Germinal center (tissue), 1 donor: ENCODE measurements at places on chromosomes 6 and 20.

DNA sequence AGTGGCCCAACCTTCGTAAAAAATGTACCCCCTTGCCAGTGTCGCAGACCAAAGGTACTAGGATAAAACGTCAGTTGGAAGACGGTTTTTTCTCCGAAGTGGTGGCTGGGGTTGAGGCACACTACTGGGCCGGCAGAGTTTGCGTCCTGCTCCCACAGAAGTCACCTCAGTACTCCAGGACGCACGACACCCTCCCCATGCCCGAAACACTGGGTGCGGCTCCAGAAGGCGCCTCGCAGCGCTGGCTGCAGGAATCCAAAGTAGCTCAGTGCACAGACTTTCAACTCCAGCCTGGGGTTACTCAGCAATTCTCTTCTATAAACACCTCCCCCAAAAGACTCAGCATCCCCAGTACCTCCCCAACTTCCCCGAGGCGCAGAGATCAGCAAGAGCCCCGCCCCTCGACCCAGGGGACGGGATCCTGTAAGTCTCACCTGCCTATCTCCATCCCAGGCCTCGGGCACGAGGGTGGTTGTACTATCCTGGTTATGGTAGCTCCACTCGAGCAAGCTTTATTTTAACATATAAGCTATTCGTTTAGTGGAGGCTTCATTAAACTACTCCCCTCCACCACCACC is 88.2 kb downstream of the ZFP64 start:
- peak; percentile 14 for DNase-seq

DNA sequence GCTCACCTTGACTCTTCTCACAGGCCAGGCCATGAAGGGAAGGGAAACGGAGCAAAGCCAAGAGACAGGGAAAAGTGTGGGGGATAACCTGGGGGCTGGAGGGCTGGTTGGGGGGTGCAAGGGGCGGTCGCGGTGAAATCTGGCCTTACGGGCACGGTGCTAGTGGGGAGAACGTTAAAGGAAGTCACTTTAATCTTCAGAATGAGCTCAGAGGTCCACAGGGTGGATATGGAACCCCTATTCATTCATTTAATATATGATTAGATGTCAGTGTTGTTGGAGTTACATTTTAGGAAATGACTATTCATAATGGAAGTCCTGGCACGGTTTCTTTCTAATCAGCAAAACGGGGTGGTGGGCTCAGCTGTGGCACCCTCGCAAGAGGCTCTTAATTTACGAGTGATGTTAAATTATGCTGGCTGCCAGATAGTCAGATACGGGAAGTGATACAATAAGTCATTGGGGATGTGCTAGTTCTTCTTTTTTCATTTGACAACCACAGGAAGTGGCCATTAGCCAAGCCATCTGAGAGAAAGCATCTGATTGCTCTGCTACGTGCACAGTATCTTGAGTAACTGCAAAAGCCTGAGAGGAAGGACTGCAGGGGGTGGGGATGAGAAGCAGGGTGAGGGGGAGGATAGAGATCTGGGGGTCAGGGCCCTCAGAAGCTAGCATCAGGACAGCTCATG is 253.0 kb downstream of the QKI start:
- peak; percentile 82 for DNase-seq

DNA sequence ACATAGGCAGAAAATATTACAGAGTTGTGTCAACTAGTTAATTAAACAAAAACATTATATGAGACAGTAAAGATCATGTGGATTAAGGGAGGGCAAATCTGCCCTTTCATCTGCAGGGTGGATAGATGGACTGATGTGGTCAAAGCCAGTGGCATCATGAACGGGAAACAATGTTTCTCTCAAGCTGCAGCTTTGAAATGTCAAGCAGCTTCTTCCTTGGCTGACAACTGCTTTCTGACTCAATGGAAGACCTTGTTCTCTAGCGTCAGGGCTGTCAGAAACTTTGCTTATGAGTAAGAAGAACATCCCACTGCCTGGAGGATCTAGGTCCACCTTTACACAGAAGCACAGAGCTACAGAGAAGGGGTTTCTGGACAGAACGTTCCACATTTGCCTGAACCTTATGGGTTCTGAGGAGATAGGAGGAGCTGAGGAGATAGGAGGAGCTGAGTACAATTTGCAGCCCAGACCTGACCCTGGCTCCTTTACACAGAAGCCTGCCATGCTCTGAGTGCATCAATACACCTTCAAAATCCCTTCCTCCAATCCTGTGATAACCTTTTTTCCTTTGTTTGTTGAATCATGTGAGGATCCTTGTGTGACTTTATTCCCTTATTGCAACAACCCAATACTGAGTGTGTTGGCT is 6.1 kb downstream of the CST5 start:
- DNase-seq = no peak

- no peak for DNase-seq
These were observed 70.7 kb downstream of the NCR2 start for GRCh38 chr6:41405941-41406727.

- no peak for DNase-seq
These were observed 8.7 kb downstream of the JAG1 start for GRCh38 chr20:10665027-10665561.

GRCh38 chr6:158497620-158498019 is 62.3 kb upstream of the TMEM181 start:
- no peak for DNase-seq

GRCh38 chr6:16236631-16237199 is 1.7 kb upstream of the GMPR start:
- peak; percentile 17 for DNase-seq

DNA sequence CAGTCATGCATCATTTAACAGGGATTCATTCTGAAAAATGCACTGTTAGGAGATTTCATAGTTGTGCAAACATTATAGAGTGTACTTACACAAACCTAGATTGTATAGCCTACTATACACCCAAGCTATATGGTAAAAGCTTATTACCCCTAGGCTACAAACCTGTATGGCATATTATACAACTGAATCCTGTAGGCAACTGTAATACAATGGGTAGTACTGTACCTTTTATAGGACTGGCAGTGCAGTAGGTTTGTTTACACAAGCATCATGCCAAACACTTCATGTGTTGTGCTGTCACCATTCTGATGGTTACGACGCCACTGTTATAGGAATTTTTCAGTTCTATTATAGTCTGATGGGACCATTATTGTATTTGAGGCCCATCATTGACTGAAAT is 39.3 kb upstream of the KHDC1 start:
- no peak for DNase-seq

GRCh38 chr6:123338394-123338793 is 298.4 kb downstream of the TRDN start:
- DNase-seq = no peak

DNA sequence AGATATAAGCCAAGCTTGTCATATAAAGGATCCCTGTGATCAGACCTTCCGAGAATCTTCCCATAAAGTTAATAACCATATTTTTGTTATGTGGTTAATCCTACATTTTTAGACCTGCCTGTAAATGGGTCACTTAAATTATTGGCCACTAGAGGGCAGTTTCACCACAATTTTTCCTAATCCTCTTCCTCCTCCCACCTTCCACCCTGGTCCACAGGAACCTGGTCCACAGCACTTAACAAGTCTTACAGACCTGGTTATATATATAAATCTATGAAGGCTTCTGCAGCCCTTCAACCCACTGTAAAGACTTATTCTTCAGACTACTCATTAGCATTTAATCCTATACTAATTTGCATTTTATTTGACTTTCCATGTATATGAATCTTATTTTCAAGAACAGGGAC is 28.3 kb downstream of the MRS2 start:
- peak; percentile 49 for DNase-seq

GRCh38 chr6:11616200-11616611 is 78.7 kb downstream of the TMEM170B start:
- DNase-seq = no peak

GRCh38 chr6:41653691-41654090 is 15.4 kb downstream of the MDFI start:
- DNase-seq = no peak

GRCh38 chr6:84581494-84582259 is 182.7 kb downstream of the TBX18 start:
- DNase-seq = no peak

- DNase-seq = no peak
These were observed 17.4 kb downstream of the PLEKHG1 start for GRCh38 chr6:150617062-150617461.

DNA sequence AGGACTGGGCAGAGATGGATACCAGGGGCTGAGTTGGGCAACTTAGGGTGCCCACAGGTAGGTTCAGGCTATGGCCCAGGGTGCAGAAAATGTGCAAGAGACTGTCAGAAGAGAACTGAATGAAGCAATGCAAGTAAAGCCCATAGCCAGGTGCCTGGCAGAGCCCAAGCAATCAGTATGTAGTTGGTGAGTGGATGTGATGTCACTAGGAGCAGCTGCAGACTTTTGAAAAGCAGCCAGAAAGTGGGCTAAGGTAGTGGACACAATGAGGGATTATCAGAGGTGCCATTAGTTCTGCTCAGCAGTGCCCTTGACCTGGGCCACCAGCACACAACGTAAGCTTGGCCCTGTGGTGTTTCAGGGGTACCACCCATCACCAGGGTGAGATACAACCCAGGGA is 135.3 kb downstream of the SOBP start:
- DNase-seq = no peak

DNA sequence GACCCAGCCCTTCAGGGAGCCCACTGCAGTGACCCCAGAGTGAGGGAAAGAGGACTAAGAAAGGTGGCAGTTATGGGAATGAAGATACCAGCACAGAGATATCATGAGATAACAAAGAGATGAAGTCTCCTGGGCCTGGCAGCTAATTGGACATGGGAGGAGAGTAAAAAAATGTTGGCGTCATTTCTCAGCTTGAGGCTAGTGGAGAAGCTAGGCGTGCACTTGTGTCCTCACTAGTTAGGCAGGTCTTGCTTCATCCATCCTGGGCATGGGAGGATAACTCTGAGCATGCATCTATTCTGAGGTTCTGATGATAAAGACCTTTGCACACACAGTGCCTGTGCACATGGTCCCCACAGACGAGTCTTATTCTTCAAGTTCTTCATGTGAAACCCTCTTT is 4.1 kb upstream of the GFOD1 start:
- DNase-seq = no peak

DNA sequence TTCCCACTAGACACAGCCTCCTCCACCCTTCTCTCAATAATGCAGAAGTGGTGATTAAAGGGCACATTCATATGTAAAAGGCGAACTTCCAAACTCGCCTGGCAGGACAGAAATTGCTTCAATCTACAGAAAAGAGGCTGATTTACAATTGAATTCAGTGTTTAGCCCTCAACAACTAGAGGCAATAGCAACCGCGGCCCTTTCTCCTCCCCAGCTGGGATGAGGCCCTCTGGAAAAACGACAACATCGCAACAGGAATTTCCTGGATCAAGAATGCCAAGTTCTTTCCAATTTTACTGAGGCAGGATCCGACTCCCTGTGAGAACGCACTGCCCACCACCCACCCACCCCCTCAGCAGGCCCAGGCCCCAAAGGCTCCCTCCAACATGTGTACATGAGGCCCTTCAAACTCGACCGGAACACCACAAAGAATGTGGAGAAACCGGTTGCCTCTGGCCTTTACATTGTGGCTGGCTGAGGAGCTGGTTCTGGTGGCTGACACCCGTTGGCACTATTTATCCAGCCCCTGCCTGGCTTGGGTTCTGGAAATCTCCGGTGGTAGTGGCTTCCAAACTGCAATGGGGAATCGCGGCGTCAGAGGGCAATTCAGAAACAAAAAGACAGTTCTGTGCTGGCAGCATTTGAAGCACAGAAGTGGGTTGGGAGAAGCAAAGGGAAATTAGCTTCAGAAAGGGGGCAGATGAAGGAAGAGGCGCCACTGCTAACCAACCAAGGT is 36.8 kb downstream of the ZMYND8 start:
- DNase-seq = no peak

- no peak for DNase-seq
These were observed 14.9 kb upstream of the PANK2 start for GRCh38 chr20:3874194-3874844.

DNA sequence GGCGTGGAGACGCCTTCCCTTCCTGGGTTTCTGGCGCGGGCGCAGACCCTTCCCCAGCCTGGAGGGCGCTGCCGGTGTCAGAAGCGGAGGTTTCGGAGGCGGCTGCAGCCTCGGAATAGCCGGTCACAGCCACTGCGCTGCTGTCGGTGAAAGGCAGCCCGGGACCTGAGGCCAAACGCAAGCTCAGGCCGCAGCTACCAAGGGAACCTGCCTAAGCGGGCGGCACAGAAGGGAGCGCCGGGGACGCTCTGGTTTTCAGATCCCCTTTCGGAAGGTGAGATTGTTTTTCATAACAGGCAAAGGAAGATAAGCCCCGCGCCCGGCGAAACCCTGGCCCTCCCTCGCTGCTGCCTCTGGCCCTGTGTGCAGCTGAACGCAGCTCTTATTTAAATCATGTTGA is 116.5 kb downstream of the FAM120B start:
- DNase-seq = no peak

DNA sequence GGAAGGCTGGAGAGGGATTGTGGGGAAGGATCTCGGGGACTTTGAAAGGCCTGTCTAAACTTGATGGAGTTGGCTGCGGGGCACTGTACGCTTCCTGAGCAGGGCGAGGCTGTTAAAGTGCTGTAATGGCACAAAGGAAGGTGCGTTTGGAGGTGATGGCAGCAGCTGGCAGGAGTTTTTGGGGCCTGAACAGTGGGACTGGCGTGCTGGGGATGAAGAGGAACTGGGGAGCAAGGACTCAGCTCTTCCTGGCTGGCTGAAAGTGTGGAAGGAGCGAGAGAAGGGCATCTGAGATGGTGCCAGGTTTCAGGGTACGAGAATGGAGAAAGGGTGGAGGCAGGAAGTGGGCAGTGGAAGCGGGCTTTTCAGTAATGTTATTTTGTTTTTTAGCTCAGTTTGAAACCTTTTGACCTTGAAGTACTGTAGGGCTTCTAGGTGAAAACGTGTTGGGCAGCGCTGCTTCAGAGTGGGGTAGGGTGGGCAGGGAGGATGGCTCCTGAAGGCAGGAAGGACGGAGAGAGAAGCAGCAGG is 8.0 kb downstream of the TMEM181 start:
- DNase-seq = no peak

- DNase-seq = peak; percentile 13
These were observed 251.1 kb downstream of the FOXC1 start for GRCh38 chr6:1860756-1861348.

DNA sequence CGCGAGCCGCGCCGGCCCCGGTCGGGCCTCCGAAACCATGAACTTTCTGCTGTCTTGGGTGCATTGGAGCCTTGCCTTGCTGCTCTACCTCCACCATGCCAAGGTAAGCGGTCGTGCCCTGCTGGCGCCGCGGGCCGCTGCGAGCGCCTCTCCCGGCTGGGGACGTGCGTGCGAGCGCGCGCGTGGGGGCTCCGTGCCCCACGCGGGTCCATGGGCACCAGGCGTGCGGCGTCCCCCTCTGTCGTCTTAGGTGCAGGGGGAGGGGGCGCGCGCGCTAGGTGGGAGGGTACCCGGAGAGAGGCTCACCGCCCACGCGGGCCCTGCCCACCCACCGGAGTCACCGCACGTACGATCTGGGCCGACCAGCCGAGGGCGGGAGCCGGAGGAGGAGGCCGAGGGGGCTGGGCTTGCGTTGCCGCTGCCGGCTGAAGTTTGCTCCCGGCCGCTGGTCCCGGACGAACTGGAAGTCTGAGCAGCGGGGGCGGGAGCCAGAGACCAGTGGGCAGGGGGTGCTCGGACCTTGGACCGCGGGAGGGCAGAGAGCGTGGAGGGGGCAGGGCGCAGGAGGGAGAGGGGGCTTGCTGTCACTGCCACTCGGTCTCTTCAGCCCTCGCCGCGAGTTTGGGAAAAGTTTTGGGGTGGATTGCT is 1.3 kb downstream of the VEGFA start:
- peak; percentile 36 for DNase-seq

- DNase-seq = no peak
These were observed 51.4 kb downstream of the RIN2 start for GRCh38 chr20:19809505-19809904.
